ENCODE measurements at places on chromosomes 11 and 22.

- H3K4me1 ChIP-seq = no peaks in the 10 kb centered on the region
- no peak for DNase-seq
- H3K36me3 ChIP-seq = no peaks in the 10 kb centered on the region
- H3K27me3 ChIP-seq = no peaks in the 10 kb centered on the region
These were observed 828.1 kb upstream of the FAT3 start for GRCh38 chr11:91396236-91397133.

DNA sequence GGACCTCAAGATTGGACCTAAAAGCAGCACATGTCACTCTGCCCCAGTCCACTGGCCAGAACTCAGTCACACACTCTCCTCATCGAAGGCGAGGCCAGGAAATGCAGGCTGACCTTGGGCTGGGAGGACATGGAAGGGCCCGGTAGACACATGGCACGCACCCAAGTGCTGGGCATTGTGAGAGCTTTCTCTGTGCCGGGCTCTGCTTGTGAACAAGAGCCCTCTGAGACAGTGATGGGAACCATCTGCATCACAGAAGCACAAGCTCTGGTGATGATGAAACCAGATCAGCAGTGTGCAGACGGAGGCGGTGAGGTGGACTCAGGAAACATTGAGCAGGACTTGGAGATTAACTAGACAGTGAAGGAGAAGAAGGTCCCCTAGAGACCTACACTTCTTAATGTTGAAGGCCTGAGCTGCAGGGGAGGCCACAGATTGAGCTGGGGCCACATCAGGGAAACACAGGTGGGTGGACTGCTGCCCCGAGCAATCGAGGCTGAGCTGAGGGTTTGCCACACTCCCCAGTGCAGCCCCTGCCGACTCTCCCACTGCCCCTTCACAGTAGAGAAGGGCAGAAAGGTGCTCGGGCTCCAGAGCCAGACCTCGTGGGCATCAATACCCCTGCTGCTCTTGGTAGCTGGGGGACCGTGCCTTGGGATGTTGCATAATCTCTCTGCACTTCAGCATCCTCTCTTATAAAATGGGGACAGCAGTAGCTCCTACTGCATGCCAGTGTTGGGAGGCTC is 1460.5 kb downstream of the TBC1D22A start:
- DNase-seq = no peak
- H3K27ac ChIP-seq = no peak overlapping the region
- H3K36me3 ChIP-seq = no peaks in the 10 kb centered on the region
- no peaks in the 10 kb centered on the region for H3K4me1 ChIP-seq
- H3K27me3 ChIP-seq = no peaks in the 10 kb centered on the region
- no peak overlapping the region for H3K4me3 ChIP-seq

- no peak overlapping the region for H3K27ac ChIP-seq
- H3K27me3 ChIP-seq = no peaks in the 10 kb centered on the region
- no peaks in the 10 kb centered on the region for H3K36me3 ChIP-seq
- no peak for DNase-seq
These were observed 13.2 kb downstream of the CRTAM start for GRCh38 chr11:122851366-122851966.

DNA sequence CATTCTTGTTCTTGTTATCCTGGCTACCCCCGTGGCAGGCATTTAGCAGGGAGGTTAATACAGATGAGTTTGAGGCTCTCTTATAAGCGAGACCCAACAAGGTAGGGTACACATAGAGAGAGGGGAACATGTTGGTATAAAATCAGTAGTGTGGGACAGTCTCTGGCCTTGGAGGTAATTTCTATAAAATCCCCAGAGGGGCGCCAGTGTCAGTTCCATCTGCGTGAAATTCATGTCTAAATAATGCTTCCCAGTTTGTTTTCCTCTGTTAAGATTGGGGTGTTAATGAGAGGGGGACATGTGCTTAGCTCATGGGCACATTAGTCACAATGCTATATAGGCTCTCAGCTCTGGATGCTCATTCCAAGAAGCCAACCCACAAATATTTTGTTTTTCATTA is 150.7 kb downstream of the MYO18B start:
- H3K27ac ChIP-seq = no peak overlapping the region
- DNase-seq = no peak
- no peaks in the 10 kb centered on the region for H3K4me1 ChIP-seq
- H3K36me3 ChIP-seq = no peaks in the 10 kb centered on the region
- H3K4me3 ChIP-seq = no peak overlapping the region
- H3K27me3 ChIP-seq = no peaks in the 10 kb centered on the region

DNA sequence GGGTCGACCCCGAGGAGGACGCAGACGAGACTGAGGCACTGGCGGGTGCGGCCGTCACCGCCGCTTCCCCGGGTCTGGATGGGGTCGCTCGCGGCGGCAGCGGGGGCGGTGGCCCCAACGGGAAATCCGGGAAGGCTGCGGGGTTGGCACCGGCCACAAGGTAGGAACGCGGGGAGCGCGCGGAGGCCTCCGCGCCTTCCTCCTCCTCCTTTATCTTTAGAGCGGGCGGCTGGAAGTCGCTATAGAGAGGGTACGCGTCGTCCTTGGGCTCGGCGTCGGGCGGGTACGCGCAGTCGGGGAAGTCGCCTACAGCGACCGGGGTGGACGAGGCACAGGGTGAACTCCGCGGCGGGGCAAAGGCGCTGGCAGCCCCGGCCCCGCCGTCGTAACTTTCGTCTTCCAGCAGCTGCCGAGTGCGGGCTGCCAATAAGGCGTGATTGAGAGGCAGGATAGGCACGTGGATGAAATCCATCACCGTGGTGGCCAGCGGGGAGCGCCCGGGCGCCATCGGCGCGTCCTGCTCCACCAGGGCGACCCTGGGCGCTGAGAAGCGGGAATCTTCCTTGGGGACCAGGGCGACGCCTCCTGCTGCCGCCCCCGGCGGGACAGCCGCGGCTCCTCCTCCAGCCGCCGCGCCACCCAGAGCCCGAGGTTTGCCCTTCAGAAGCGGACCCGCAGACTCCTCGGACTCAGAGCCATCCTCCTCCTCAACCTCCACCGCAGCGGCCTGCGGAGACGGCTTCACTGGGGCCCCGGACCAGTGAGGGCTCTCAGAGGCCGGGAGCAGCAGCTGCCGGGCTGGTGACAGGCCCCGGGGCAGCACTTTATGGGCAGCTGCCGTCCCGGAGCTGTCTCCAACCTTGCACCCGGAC is 1.7 kb downstream of the PGR start:
- no peak overlapping the region for H3K4me3 ChIP-seq
- no peaks in the 10 kb centered on the region for H3K4me1 ChIP-seq
- H3K27ac ChIP-seq = peak overlapping the region; percentile 36

DNA sequence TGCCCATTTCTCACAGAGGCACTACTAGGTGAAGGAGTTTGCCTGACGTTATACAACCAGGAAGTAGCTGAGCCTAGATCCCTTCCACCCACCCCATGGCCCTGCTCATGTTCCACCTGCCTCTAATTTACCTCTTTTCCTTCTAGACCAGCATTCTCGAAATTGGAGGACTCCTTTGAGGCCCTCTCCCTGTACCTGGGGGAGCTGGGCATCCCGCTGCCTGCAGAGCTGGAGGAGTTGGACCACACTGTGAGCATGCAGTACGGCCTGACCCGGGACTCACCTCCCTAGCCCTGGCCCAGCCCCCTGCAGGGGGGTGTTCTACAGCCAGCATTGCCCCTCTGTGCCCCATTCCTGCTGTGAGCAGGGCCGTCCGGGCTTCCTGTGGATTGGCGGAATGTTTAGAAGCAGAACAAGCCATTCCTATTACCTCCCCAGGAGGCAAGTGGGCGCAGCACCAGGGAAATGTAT is 14.1 kb downstream of the PIK3IP1 start:
- no peak for DNase-seq
- no peak overlapping the region for H3K4me3 ChIP-seq
- H3K36me3 ChIP-seq = peaks cover 7% of the 10 kb centered on the region
- H3K27me3 ChIP-seq = no peaks in the 10 kb centered on the region

- no peaks in the 10 kb centered on the region for H3K36me3 ChIP-seq
- H3K4me1 ChIP-seq = no peaks in the 10 kb centered on the region
- DNase-seq = peak; percentile 58
- no peaks in the 10 kb centered on the region for H3K27me3 ChIP-seq
These were observed 4.9 kb downstream of the ADORA2A start for GRCh38 chr22:24432059-24432853.

DNA sequence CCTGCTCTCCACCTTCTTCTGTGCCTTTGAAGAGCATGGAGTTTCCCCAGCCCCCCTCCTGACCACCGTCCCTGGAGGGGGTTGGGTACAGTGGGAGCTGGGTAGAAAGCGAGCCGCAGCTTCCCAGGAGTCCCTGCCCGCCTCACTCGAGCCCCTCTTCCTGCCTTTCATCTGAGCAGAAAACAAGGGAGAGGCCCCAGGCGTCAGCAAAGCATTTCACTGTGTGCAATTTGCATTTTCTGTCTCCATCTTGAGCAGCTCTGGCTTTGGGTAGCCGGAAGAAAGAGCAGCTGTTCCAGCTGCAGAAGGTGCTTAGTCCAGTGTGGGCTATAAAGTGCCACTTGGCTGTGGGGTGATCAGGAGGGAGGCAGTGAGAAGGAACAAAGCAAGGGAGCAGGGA is 229.7 kb downstream of the CEP164 start:
- H3K4me1 ChIP-seq = no peaks in the 10 kb centered on the region
- peak; percentile 45 for DNase-seq
- no peak overlapping the region for H3K4me3 ChIP-seq
- H3K27me3 ChIP-seq = no peaks in the 10 kb centered on the region
- H3K36me3 ChIP-seq = no peaks in the 10 kb centered on the region

GRCh38 chr11:21321072-21321471 is 651.7 kb downstream of the NELL1 start:
- no peaks in the 10 kb centered on the region for H3K4me1 ChIP-seq
- no peaks in the 10 kb centered on the region for H3K36me3 ChIP-seq
- no peak overlapping the region for H3K27ac ChIP-seq
- H3K27me3 ChIP-seq = no peaks in the 10 kb centered on the region

DNA sequence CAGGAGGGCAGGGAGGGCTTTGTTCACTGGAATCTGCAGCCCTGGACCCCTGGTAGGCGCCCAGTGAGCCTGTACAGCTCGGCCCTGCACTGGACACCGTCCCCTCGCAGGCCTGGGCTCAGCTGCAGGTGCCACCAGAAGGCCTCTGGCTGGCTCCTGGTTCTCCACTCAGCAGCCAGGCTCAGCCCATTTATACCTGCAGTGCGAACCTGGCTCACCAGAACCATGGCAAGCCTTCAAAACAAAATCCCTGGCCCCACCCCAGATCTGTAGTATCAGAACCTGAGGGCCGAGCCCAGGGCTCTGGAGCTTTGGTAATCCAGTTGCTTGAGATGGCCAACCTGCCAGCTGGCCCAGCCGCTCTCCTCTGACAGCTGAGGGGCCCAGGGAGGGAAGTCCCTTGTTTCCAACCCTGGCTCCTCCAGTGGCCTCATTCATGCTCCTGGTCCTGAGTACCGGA is 870 bp upstream of the FREY1 start:
- H3K27me3 ChIP-seq = no peaks in the 10 kb centered on the region
- no peak for DNase-seq
- no peak overlapping the region for H3K27ac ChIP-seq
- H3K4me1 ChIP-seq = no peaks in the 10 kb centered on the region

DNA sequence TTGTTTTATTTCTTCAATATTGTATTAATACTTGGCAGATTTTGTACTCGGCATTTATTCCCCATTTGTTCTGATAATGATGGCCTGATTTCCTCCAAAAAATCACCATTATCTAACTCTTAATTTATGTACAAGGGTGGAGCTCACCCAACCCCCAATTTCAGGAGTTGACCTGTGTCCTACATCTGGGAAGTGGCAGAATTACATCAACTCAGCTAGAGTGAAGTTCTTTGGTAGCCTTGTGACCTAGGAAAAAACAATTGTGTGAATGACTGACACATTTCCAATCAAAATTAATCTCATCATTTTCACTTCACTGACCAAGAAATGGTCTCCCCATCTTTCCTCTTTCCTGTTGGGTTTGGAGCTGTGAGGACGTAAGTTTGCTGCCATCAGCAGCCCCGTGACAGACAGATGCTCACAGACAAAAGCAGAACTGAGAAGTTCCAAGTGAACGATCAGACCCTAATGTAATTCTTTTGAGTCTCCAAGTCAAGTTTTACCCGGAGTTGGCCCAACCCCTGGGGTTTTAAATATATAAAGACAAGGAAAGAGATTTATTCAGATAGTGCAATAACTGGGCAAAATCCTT is 16.6 kb upstream of the MS4A6E start:
- H3K27ac ChIP-seq = no peak overlapping the region
- H3K27me3 ChIP-seq = no peaks in the 10 kb centered on the region
- no peak for DNase-seq
- no peak overlapping the region for H3K4me3 ChIP-seq

DNA sequence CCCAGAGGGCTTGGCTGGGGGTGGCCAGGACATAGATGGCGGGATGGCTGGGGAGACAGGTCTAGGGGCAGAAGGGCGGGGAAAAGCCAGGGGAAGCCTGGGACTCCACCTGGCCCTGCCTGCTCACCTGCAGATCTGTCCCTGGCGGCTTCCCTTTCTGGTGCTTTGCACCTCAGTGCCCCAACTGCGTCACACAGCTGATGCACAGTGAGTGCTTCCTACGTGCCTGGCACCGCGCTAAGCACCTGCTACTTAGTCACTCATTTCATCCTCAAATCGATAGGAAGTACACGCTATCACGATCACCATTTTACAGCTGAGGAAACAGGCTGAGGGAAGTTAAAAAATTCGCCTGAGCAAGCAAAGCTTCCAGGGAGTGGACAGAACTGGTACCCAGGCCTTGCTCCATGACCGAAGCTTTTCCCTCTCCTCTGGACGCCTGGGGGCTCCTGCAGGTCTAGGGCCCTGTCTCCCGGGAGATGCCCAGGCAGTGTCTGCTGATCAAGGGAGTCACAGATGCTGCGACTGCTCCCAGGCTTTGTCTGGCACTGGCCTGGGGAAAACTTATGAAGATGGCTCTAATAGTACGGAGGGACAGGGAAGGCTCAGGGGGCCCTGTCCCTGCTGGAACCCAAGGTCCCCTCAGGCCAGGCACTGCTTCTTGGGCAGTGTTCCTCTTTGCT is 63.0 kb upstream of the TTLL12 start:
- no peaks in the 10 kb centered on the region for H3K27me3 ChIP-seq
- no peaks in the 10 kb centered on the region for H3K36me3 ChIP-seq
- no peaks in the 10 kb centered on the region for H3K4me1 ChIP-seq

GRCh38 chr11:2812371-2812991 is 73.1 kb downstream of the CDKN1C start:
- H3K4me1 ChIP-seq = no peaks in the 10 kb centered on the region
- no peak for DNase-seq
- H3K4me3 ChIP-seq = no peak overlapping the region
- H3K36me3 ChIP-seq = no peaks in the 10 kb centered on the region
- no peaks in the 10 kb centered on the region for H3K27me3 ChIP-seq
- H3K27ac ChIP-seq = peak overlapping the region; percentile 32

DNA sequence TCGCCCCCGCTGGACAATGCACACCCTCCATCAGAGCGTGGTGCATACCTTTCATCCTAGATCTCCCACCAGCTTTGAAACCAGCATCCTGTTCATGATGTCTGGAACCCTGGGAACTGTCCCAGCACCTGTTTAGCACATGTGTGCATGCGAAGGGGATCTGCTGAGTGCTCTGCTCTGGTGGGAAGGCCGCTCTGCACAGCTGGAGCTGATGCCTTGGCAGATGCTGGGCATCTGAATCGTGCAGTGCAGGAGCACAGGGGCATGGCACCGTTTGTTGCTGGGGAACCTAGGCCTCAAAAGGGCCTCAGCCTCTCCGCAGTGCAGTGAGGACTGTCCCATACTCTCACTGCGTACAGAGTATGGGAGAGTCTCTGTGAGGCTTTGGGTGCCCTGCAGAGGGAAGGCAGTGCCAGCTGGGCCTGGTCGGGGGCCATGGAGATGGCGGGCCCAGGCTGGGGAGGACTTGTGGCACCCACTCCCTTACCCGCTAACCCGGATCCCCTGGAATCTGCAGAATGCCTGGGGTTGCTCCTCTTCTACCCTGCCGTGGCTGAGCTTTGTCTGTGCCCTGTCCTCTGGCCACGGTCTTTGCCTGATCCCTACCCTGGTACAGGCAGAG is 72.9 kb upstream of the ATXN10 start:
- no peaks in the 10 kb centered on the region for H3K36me3 ChIP-seq
- no peak overlapping the region for H3K4me3 ChIP-seq
- no peak for DNase-seq
- no peak overlapping the region for H3K27ac ChIP-seq
- no peaks in the 10 kb centered on the region for H3K27me3 ChIP-seq
- H3K4me1 ChIP-seq = no peaks in the 10 kb centered on the region
